ENCODE measurements at places on chromosomes 11 and 22. TPM values are rescaled to one million over a fixed set of nuclear protein-coding genes. Genes with fewer than 3 reads are reported as not detected.
A peak's percentile ranks its signal among the peaks of the same experiment; 100 is the strongest.

GRCh38 chr11:19919050-19919561, 206.5 kb downstream of the NAV2 start:
- peak; percentile 56 for DNase-seq

GRCh38 chr22:49587421-49587820, 240.3 kb downstream of the BRD1 start:
- no peak for DNase-seq

DNA sequence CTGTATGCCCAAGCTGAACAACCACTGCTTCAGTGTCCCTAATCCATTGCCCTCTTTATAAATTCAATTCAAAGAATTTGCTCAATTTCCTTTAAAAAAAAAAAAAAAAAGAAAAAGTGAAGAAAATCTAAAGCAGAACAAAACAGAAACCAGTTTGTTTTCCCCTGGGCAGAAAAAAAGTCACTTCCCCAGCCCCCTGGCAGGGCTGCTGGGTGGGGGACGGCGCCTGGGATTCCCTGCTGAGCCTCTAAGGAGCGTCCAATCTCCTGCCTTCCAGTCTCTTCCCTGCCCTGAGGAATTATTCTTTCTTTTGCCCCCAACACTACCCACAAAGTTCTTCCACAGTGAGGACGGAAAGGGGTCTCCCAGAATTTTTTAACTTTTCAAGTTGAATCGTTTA, 23.9 kb downstream of the DKK3 start:
- no peak for DNase-seq

- no peak for DNase-seq
Measured at GRCh38 chr11:128496249-128496648, 91.1 kb downstream of the ETS1 start.

GRCh38 chr11:15867871-15868270, 488.5 kb downstream of the SOX6 start:
- no peak for DNase-seq

DNA sequence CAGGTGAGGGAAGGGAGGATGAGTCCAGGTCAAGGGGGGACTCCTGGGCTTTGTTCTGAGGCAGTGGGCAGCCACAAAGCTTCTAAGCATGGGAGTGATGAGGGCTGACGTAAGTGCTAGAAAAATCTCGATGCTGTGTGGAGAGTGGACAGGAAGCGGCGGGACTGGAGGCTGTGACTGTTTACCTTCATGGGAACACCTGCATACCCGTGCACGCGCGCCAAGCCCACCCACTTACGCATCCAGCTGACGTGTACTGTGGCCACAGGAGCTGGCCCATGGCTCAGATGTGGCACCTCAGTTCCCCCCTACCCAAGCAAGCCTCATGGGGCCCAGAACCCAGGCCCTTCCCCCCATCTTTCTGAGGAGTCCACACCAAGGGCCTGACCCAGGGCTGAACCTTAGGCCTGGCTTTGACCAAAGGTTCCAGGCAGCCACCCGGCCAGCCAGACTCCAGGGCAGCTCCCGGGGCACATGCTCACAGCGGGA, 14.0 kb downstream of the MYRF start:
- no peak for DNase-seq

DNA sequence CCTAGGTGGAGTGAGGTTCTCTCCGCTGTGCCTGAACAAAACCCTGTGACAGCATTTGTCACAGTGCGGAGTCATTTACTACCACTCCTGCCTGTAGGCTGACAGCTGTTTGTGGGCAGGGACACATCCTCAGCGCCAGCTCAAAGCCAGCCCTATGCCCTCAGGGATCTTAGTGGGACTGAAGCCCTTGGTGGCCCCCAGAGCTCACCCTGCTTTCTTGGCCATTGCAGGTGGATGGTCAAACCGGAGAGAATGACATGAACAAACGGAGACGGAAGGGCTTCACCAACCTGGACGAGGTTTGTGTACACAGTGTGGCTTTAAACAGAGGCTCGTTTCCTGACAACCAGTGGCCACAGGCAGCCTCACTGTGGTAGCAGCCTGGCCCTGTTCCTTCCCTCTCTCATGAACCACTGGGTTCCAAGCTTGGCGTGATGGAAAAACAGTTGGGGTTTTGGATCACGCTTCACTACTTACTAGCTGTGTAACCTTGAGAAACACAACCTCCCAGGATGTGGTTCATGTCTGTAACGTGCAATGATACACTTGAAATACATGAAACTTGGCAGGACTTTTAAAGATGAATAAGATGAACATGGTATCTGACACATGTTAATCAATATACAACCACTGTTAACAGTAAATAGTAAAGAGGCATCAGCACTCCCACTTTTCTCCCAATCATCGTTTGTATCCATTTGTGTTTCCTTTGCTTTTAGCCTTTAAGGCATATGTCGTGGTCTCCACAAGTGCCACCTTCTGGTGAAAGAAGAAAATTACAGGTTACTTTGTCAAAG, 125.8 kb downstream of the MICAL2 start:
- DNase-seq = no peak

Gene CHRNA10
- total RNA-seq = 0.89 TPM

Data from left ventricle myocardium superior (tissue), 1 donor.